ENCODE measurements at places on chromosomes 3 and 15.

- no peak for DNase-seq
Observed at GRCh38 chr3:171792531-171792930, 17.8 kb downstream of the PLD1 start.

GRCh38 chr3:69423463-69424155, 37.7 kb upstream of the FRMD4B start:
- DNase-seq, result no peak

GRCh38 chr3:32571192-32571485, 481 bp upstream of the DYNC1LI1 start:
- no peak for DNase-seq

GRCh38 chr15:46278062-46278461, 643.2 kb downstream of the SQOR start:
- no peak for DNase-seq

DNA sequence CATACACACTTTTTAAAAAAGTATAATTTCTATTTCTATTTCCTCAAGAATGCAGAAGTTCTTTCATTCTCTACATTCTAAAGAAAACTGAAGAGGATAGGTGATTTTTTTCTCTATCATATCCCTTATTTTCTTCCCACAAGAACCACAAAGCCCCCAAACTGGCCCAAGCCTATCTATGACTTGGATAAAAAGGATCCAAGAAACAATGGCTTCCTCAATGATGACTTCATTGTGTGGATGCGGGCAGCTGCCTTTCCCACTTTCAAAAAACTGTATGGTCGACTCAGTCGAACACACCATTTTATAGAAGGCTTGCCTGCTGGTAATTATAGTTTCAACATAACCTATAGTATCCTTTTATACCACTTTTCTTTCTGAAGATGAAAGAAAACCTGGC, 52.9 kb upstream of the TBC1D23 start:
- DNase-seq, result no peak

- DNase-seq, result no peak
Observed at GRCh38 chr15:38093931-38094330, 158.7 kb upstream of the SPRED1 start.

GRCh38 chr3:184582646-184583577, 21.3 kb downstream of the EPHB3 start:
- DNase-seq, result peak; percentile 91

GRCh38 chr3:115146032-115146417, 1.1 kb downstream of the ZBTB20 start:
- DNase-seq, result peak; percentile 35

DNA sequence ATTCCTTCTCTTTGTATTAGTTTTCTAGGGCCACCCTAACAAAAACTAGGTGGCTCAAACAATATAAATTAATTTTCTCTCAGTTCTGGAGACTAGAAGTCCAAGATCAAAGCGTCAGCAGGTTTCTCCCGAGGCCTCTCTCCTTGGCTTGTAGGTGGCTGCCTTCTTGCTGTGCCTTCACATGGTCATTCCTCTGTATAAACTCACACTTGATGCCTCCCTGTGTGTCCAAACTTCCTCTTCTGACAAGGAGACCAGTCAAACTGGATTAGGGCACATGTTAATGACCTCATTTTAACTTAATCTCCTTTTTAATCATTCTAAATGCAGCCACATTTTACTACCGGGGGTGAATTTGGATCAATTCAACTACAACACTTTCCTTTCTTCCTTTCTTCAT, 691.1 kb downstream of the DIPK2A start:
- no peak for DNase-seq

GRCh38 chr3:59737241-59737640, 687.4 kb upstream of the CFAP20DC start:
- DNase-seq, result no peak

Measured in ELF-1 (cell line).